ENCODE measurements at places on chromosomes 1 and 21.

- H3K27ac ChIP-seq = no peak overlapping the region
- no peaks in the 10 kb centered on the region for H3K36me3 ChIP-seq
- no peak overlapping the region for H3K4me3 ChIP-seq
- H3K27me3 ChIP-seq = no peaks in the 10 kb centered on the region
These were observed 7.2 kb downstream of the KISS1 start for GRCh38 chr1:204188959-204189639.

GRCh38 chr1:204341380-204341779, 18.3 kb downstream of the PLEKHA6 start:
- H3K4me3 ChIP-seq = no peak overlapping the region
- no peaks in the 10 kb centered on the region for H3K36me3 ChIP-seq
- no peak overlapping the region for H3K27ac ChIP-seq
- H3K27me3 ChIP-seq = no peaks in the 10 kb centered on the region
- DNase-seq = no peak
- H3K4me1 ChIP-seq = no peaks in the 10 kb centered on the region

- H3K4me3 ChIP-seq = no peak overlapping the region
- peaks cover 16% of the 10 kb centered on the region for H3K27me3 ChIP-seq
- no peaks in the 10 kb centered on the region for H3K36me3 ChIP-seq
- no peaks in the 10 kb centered on the region for H3K4me1 ChIP-seq
- no peak for DNase-seq
- H3K27ac ChIP-seq = no peak overlapping the region
These were observed 114.5 kb upstream of the TMPRSS15 start for GRCh38 chr21:18518054-18518481.

DNA sequence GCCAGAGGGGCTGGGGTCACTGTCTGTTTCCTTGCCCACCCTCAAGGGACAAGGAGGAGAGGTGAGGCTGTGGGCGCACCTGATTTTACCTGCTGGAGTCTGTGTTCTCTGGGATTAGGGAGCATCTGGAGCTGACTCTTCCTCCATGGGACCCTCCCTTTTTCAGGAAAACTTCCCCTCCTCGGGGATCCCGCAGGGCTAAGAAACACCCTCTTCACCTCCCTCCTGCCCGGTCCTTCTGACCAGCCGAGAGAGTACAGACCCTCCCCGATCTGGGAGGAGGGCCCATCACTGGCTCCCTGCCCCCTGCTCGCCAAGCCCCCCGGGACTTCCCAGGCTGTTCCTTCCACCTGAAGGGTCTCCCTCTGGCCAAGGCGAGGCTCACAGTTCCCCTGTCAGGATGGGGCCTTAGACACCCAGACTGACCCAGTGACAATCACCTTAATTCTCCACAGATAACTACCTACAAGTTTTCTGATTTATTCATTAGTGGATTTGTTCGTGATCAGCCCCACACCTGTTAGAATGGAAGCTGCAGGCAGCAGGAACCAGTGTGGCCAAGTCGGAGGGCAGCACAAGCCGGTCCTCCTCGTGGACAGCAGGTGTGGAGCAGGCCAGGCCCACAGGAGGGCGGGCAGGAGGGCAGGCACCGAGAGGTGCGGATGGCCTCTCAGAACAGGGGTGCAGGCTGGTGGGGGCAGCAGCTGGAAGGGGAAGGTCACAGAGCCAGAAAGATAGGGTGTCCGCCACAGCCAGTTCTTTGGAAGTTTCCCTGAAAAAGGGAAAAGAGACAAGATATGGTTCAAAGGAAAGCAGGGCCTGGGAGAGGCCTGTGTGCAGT, 15.9 kb upstream of the SAMD11 start:
- H3K4me3 ChIP-seq = no peak overlapping the region
- H3K27me3 ChIP-seq = no peaks in the 10 kb centered on the region
- H3K4me1 ChIP-seq = peaks cover 4% of the 10 kb centered on the region
- peak; percentile 39 for DNase-seq

GRCh38 chr21:35048706-35049617, at the start of gene RUNX1:
Gene RUNX1 (minus strand): TSS chr21:35049302.
- H3K27ac ChIP-seq = peak within 1 kb of the TSS; percentile 93
- H3K27me3 ChIP-seq = no peaks in the 10 kb centered on the region
- no peaks in the 10 kb centered on the region for H3K36me3 ChIP-seq
- H3K4me1 ChIP-seq = peaks cover 34% of the 10 kb centered on the region
- DNase-seq = no peak
- no peak within 1 kb of the TSS for H3K4me3 ChIP-seq

DNA sequence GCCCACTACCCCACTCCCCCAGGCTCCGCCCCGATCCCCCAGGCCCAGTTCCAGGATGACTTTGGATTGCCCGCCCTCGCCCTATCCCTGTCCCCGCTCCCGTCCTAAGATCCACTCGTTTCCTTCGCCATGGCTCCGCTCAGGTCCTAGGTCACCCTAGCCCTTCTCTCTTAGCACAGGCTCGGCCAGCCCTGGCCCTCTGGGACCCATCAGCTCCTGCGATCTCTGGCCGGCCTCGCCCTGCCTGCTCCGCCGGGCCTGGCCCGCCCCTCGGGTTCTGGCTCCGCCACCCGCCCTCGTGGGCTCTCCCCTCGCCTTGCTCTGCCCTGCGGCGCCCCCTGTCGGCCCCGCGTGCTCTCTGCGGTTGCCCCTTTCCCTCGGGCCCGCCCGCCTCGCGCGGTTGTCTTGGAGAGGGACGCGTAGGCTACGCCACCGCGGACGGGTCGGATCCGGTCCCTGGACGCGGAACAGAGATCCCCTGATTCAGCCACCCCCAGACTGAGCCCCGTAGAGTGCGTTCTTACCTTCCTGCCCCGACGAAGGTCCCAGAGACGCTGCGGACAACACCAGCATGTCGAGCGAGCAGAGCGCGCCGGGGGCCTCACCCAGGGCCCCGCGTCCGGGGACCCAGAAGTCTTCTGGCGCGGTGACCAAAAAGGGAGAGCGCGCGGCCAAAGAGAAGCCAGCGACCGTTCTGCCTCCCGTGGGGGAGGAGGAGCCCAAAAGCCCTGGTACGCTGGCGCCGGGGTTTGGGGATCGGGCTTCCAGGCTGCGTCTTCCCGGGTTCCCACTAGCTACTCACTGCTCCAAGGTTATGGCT, at the start of gene LRRC71:
TSS of gene LRRC71 (plus strand) at position 400 of the 820 bp plus-strand sequence. CDS start at position 572, 172 bp downstream.
- no peak within 1 kb of the TSS for H3K4me3 ChIP-seq
- DNase-seq = no peak
- H3K36me3 ChIP-seq = peaks cover 9% of the 10 kb centered on the region
- peaks cover 43% of the 10 kb centered on the region for H3K27me3 ChIP-seq

GRCh38 chr1:16088996-16089395, 15.5 kb upstream of the FAM131C start:
- H3K4me3 ChIP-seq = no peak overlapping the region
- no peaks in the 10 kb centered on the region for H3K27me3 ChIP-seq
- peaks cover 18% of the 10 kb centered on the region for H3K4me1 ChIP-seq
- peak overlapping the region; percentile 41 for H3K27ac ChIP-seq
